ENCODE measurements at places on chromosomes 11 and 22. TPM values are rescaled to one million over a fixed set of nuclear protein-coding genes. Genes with fewer than 3 reads are reported as not detected.
A peak's percentile ranks its signal among the peaks of the same experiment; 100 is the strongest.

The GGTLC2 gene
- not detected for total RNA-seq

The SLC7A4 gene
- 7.6 TPM for total RNA-seq

The SMIM38 gene
- total RNA-seq, result 0.29 TPM

The LIF gene
- 34.8 TPM for total RNA-seq

The OR5A1 gene
- not detected for total RNA-seq

DNA sequence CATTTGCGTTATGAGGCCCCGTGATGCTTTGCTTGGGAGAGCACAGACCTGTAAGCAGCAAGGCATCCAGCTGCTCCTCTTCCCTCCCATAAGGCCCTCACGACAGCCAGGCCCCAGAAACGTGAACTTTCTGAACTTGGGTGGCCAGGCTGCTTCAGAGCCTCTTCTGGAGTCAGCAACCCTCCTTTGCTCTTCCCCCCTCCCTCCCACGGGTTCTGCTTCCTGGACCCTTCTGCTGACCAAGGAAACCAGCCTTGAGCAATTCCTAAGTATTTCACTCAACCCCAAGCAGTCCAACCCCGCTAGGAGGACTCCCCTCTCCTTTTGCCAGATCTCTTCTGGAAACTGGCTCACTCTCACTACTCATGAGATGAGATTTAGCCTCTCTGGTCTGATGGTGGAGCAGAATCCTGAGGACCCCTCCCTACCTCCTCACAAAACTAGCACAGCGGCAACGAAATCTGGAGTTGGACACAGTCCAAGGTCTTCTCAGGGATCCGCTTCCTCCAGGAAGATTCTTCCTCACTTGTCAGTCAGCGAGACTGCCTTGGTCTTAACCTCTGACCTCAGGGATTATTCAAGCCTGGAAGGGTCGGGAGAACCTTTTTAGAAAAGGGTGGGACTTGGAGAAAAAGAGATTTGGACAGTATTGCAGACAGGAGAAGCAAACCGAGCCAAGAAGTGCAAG, 86.2 kb downstream of the UBASH3B start:
- DNase-seq, result no peak

- DNase-seq, result no peak
Measured at GRCh38 chr11:130037058-130037457, 32.6 kb upstream of the APLP2 start.

DNA sequence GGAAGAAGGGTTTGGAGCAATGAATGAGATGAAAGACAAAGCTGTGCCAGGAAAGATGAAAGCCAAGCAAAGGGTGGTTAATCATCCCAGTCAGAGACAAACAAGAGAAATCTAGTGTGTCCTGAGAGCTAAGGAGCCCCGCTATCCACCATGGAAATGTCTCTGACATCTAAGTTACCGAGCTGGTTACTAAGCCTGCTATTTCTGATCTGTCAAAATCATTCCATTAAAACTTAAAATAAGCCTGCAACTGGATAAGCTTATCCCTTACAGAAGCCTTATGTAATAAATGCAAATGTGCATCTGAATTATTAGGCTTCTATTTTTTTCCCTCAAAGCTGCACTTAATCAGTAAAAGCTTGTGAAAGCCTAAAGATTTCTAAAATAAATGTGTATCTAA, 22.1 kb upstream of the SESN3 start:
- no peak for DNase-seq

- DNase-seq, result no peak
Measured at GRCh38 chr22:37529652-37530345, 10.6 kb upstream of the CARD10 start.

DNA sequence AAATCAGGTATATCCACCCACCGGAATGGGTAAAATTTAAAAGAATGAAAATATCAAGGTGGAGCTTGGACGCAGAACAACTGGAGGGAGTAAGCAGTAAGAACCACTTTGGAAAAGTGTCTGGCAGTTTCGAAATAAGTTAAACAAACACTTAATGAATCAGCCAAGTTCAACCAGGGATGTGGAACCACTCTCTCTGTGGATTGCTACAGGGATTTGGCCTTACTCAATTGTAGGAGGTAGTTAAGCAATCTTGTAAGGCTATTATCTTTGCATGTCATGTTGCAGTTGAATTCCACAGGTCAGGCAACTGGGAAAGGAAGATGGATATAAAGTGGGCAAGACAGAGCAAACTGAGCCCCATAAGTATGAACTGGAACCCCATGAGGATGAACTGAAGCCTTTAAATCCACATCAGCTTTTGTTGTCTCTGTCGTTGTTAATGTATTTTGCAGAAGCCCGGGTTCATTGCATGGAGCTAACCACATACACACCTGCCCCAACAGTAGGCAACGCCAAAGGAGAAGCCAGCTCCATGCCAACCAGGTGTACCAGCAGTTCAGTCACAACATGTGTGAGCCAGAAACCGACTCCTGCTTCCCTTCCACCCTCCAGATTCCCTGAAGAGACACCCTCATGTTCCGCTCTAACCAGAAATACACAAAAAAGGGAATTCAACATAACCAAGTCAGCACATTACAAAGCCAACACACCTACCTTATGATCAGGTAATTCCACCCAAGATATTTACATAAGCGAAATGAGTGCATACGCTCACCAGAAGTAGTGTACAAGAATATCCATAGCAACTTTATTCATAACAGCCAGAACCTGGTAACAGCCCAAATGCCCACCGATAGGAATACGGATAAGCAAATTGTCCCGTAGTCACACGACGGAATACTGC, 8.0 kb upstream of the SLC43A3 start:
- DNase-seq, result peak; percentile 55

GRCh38 chr11:71324788-71325417, 72.5 kb upstream of the SHANK2 start:
- peak; percentile 74 for DNase-seq
